Peyer's patch (tissue), 4 donors: ENCODE measurements at places on chromosomes 12 and 14. TPM values are rescaled to one million over a fixed set of nuclear protein-coding genes. Genes with fewer than 3 reads are reported as not detected.

GRCh38 chr12:32532951-32533350, 133.6 kb downstream of the FGD4 start:
- no peaks in the 10 kb centered on the region for H3K27me3 ChIP-seq
- no peaks in the 10 kb centered on the region for H3K36me3 ChIP-seq
- no peak for DNase-seq
- H3K4me1 ChIP-seq = no peaks in the 10 kb centered on the region

DNA sequence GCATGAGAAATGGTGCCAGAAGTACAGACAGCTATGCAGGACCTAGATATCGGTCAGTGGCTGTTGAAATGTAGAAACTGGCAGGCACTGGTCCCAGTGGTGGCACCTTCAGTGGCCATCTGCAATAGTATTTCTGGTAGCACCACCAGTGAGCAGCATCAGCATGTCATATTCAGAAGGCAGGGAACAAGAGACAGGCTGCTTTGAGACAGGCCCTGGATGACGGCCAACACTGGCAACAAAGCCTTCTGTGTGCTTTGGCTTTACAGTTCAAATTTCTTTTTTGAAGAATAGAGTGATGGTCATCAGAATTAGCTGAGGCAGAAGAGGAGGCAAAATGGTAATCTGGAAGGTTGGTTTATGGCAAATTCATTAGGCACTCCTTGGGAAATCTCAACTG, 273.4 kb upstream of the SLC16A7 start:
- no peak overlapping the region for H3K4me3 ChIP-seq
- DNase-seq = no peak
- no peak overlapping the region for H3K27ac ChIP-seq
- no peaks in the 10 kb centered on the region for H3K4me1 ChIP-seq
- no peaks in the 10 kb centered on the region for H3K27me3 ChIP-seq

GRCh38 chr12:72995616-72996015, 723.4 kb downstream of the TRHDE start:
- no peaks in the 10 kb centered on the region for H3K36me3 ChIP-seq
- no peak for DNase-seq
- H3K4me3 ChIP-seq = no peak overlapping the region
- H3K27me3 ChIP-seq = no peaks in the 10 kb centered on the region
- no peaks in the 10 kb centered on the region for H3K4me1 ChIP-seq

- no peak overlapping the region for H3K27ac ChIP-seq
- no peak for DNase-seq
- H3K4me3 ChIP-seq = no peak overlapping the region
- peaks cover 34% of the 10 kb centered on the region for H3K36me3 ChIP-seq
- H3K27me3 ChIP-seq = no peaks in the 10 kb centered on the region
These were observed 18.7 kb downstream of the ANGEL1 start for GRCh38 chr14:76793956-76794355.

The LMBR1L gene
- total RNA-seq = 34.7 TPM
